ENCODE measurements at places on chromosomes 4 and X.

DNA sequence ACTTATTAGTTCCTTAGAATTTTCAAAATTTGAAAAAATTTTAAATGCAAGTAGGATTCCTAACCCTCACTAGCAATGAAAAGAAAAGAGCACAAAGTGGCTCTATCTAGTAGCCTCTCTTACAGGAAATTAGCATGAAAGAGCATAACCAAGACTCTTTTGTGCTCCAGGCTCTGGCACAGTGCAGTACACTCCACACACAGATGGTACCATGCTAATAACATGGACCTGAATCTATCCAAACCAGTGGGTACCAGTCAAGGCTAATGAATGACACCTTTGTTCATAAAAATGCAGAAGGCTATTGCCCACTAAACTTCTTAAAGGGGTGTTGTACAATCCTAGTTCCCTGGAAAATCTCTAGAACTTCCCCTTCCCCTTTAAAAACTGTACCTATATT is 119.0 kb downstream of the MANBA start:
- ATAC-seq, result no peak

GRCh38 chr4:153349206-153349805 is 4.8 kb downstream of the MND1 start:
- ATAC-seq, result no peak

DNA sequence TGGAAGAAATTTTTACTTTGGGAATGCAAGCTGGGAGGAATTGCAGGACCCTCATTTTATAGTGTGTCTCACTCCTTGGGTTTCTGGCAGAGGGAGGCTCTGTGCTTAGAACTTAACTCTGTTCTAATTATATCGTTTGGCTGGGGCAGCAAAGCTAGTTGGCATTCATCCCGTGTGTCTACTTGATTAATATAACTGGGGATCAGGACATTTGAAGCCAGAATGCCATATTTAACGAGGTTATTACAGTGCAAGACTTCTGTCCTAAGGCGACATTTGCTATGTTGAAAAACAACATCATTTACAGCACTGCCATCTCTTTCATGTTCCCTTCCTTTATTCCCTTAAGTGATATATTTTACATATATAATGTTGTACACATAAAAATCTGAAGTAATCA is 179.1 kb upstream of the TBC1D9 start:
- peak; percentile 56 for ATAC-seq

GRCh38 chr4:185134307-185134869 is 8.7 kb upstream of the SLC25A4 start:
- peak; percentile 93 for ATAC-seq

All from SK-N-SH treated with all-trans-retinoic acid at 6 μM for 48 hours (cell line).